ENCODE measurements at places on chromosomes 11 and 22. TPM values are rescaled to one million over a fixed set of nuclear protein-coding genes. Genes with fewer than 3 reads are reported as not detected.

GRCh38 chr22:47837703-47838102 lies 1075.3 kb downstream of the TBC1D22A start:
- DNase-seq: peak; percentile 15

GRCh38 chr11:13357232-13357631 lies 79.6 kb downstream of the BMAL1 start:
- DNase-seq: no peak

DNA sequence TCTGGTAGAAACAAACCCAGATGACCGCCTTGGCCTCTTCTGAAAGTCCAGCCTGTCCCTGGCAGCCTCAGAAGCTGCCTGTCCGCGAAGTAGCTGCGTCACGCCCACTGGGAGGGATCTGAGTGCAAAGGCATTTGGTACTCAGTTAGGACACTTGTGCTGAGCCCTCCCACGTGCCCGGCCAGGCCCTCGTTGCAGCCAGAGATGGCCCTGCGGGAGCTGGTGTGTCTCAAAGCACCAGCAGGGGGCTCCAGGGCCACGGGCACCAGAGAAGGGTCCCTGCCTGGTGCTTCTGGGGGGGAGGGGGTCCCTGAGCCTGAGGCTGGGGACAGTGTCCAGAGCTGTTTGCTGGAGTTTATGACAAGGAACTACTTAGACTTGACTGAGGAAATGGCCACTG lies 5.8 kb downstream of the SELENOO start:
- DNase-seq: no peak

GRCh38 chr11:57357856-57358255 lies 19.7 kb downstream of the P2RX3 start:
- DNase-seq: peak; percentile 9

GRCh38 chr22:28899199-28899853 lies 16.0 kb downstream of the ZNRF3 start:
- DNase-seq: no peak

DNA sequence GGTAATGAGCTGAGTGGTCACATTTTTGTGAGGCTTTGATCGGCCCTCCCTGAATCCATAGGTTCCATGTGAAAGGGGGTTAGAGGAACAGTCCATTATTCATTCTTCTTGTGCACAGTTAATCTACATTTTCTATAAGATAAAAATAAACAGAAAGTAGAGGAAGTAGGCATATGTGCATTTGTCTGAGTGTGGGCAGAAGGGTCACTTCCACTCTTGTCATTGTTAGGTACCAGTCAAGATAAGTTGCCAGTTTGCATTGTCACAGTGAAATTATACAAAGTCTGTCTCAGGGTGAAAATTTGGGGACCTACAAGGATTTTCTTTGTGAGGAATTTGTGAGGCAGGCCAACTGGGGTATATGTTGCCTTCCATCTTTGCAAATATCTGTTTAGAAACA lies 4.6 kb upstream of the APOL4 start:
- no peak for DNase-seq

DNA sequence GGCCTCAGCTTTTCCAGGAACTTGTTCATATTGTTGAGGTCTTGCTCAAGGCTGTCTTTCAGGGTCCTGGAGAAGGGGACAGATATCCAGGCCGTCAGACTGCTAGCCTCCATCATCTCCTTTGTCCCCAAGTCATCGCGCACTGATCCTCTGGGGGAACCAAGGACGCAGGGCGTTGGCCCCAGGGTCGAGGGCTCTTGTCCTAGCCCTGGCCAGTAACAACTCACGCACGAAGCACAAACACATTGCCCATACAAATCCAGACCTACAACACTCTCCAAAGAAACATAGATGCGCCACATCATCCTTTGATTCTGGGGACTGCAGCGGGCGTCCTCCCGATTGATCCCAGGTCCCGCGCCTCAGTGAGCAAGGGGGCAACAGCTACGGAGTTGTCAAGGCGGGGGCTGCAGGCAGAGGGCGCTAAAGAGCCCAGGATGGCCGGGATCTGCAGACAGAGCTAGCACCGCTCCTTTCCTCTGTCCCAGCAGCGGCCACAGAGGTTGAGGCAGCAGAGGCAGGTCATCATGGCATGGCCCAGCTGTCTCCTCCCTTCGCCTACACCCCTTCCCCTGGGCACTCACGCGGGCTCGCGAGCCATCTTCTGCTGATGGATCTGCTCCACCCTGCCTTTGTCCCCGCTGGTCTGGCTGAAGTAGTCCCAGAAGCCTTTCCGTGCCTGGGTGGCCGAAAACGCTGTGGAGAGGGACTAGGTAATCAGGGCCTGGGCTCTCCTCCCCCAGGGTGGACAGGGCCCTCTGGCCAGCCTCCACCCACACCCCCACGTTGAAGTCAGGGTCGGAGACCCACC lies 472 bp downstream of the APOA5 start:
- peak; percentile 54 for DNase-seq

GRCh38 chr11:12749442-12749841 lies 75.2 kb downstream of the TEAD1 start:
- DNase-seq: no peak

GRCh38 chr11:106503901-106504300 lies 426.4 kb downstream of the AASDHPPT start:
- no peak for DNase-seq

Gene OR2AT4
- total RNA-seq: not detected

Gene HTR3A
- total RNA-seq: not detected

Gene MISFA
- total RNA-seq: 2.0 TPM

Gene NLRX1
- 14.8 TPM for total RNA-seq

Gene SHISAL1
- not detected for total RNA-seq

Gene DNAJB7
- total RNA-seq: not detected

Gene DGCR6
- total RNA-seq: 0.47 TPM
